CD8-positive, alpha-beta T cell (primary cell): ENCODE measurements at places on chromosomes 2 and 18.

- DNase-seq, result no peak
Observed at GRCh38 chr2:45712570-45712969, 61.1 kb downstream of the PRKCE start.

DNA sequence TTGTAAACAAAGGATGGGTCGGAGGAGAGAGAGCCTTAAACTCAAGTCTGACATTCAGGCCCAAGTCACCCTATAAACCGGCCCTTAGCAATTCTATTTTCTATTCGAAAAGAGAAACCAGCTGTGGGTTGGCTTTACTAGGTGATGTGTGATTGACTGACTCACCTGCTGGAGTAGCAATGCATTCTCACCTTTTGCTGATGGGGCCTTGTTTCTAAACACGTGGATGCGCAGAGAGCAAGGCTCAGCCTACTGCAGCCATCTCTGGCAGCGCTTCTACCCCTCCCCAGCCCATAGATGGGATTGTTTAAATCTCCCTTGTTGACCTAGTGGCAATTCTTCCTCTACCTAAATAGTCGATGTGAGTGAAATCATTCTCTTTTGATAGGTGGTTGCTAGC, 138.5 kb downstream of the MEIS1 start:
- DNase-seq, result no peak

DNA sequence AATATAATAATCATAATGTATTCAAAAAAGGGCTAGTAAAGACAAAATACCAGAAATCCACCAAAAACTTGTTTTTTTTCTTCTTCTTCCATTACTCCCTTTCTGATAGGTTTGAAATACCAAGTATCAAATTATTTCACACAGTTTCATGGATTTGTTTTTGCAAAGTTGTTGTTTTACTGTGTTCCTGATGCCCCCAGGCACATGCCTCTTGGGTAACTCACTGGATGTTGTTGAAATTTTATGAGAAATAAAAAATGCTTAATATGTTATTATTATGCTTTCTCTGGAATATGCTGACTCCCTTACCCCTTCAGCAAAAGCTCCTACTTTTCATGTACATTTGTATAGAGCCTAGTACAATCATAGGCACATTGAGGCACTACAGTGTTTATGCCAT, 419.6 kb downstream of the NRXN1 start:
- DNase-seq, result no peak

DNA sequence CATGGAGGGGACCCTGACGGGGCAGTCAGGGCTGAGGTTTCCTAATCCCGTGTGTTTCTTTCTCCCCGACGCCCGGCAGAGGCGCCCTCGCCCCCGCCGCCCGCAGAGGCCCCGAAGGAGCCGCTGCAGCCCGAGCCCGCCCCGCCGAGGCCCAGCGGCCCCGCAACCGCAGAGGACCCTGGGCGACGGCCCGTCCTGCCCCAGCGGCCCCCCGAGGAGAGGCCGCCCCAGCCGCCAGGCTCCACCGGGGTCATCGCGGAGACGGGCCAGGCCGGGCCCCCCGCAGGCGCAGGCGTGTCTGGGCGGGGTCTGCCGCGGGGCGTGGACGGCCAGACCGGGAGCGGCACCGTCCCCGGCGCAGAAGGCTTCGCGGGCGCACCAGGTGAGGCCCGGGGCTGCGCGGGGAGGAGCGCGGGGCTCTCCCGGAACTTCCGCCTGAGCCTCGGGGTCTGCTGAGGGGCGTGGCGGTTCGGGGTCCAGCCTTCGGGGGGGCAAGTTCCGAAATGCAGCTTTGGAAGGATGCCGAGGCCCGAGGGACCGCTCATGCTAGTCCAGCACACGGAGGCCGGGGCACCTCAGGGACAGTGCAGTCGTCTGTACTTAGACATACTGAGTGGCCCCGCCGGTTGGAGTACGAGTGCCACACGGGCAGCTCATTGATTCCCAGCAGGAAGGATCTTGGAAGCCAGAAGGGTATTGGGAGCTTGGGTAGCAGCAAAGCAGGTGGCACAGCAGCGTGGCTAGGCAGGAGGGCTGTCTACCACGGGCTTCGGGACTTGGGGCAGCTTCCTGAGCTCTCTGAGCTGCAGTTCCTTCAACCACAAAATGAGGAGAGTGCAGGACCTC, 60.1 kb downstream of the EMILIN2 start:
- no peak for DNase-seq
